ENCODE measurements at places on chromosomes 2 and 18.

DNA sequence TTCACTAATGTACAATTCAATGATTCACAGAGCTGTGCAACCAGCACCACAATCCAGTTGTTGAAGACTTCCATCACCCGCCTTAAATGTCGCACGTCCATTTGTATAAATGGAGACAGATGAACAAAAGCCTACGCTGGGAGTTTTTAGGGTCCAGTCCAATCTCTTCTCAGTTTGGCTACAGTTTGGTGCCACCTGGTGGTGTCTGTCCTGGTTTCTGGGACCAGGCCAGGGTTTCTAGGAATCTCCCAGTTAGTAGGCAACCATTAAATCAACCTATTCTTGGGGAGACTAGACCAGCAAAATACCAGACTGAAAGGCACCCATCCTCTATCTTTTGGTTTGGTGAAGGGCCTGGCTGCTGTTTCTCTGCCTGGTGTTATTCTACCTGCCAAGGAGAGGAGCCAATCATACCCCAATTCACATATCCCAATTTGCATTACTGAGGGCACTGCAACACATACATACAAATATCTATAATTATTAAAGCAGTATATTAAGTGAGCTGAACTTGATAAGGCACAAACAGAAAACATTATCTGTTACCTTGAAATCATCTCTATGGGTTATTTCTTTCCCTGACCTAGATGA lies 3.2 kb upstream of the DDX1 start:
- H3K27ac ChIP-seq: no peak overlapping the region
- H3K4me3 ChIP-seq: no peak overlapping the region
- DNase-seq: no peak
- peaks cover 12% of the 10 kb centered on the region for H3K4me1 ChIP-seq
- H3K27me3 ChIP-seq: no peaks in the 10 kb centered on the region

DNA sequence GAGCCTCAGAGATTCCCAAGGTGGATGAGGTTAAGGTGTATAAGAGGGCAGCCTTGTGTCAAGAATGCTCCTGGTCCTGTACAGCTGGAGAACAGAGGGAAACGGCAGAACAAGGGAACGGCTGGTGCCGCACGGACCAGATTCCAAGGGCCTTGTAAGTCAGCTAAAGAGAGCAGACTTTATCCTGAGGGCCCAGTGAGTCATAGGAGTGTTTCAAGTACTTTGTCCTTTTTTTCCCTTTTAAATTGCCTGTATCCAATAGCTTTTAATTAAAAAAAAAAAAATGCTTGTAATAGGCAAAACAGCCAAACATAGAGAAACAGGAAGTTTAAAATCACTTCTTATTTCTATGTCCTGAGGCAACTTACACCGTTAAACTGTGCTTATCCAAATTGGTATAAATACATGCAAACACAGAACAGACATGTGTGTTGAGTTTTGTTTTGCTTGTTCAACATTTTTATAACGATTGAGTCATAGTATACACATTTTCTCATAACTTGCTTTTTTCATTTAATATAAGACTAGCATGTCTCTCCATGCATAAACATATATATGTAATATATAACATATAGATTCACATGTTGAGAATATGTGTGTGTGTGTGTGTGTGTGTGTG lies 42.1 kb upstream of the EVA1A start:
- peaks cover 36% of the 10 kb centered on the region for H3K27me3 ChIP-seq
- no peaks in the 10 kb centered on the region for H3K4me1 ChIP-seq
- H3K36me3 ChIP-seq: no peaks in the 10 kb centered on the region
- H3K4me3 ChIP-seq: no peak overlapping the region
- no peak overlapping the region for H3K27ac ChIP-seq
- DNase-seq: no peak

DNA sequence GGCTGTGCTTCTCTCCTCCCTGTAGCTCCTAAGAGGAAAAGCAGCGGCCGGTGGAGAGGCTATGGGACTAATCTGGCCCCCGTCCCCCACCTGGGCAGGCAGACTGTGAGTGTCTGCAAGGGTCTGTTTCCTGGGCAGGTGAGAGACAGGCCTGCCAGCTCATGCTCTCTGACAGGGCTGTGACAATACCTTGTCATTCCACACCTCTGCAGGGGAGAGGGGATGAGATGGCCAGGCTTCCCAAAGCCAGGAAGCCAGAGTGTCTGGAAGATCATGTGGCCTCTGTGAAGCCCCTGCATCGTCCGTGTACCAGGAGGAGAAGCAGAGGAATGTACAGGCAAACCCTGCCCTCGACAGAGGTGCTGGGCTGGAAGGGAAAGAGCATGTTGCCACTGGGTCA lies 142.5 kb upstream of the GATA6 start:
- no peak overlapping the region for H3K27ac ChIP-seq
- no peak for DNase-seq
- no peak overlapping the region for H3K4me3 ChIP-seq

GRCh38 chr2:167140767-167141166 lies 252.5 kb downstream of the XIRP2 start:
- H3K4me1 ChIP-seq: no peaks in the 10 kb centered on the region
- no peaks in the 10 kb centered on the region for H3K36me3 ChIP-seq
- DNase-seq: no peak
- no peak overlapping the region for H3K4me3 ChIP-seq
- H3K27ac ChIP-seq: no peak overlapping the region

GRCh38 chr18:49090901-49091300 lies 140.1 kb upstream of the SMAD7 start:
- no peak overlapping the region for H3K27ac ChIP-seq
- no peak for DNase-seq
- H3K27me3 ChIP-seq: no peaks in the 10 kb centered on the region
- H3K36me3 ChIP-seq: peaks cover 14% of the 10 kb centered on the region
- no peak overlapping the region for H3K4me3 ChIP-seq

GRCh38 chr2:134148843-134149472 lies 104.9 kb upstream of the MGAT5 start:
- H3K27me3 ChIP-seq: peaks cover 3% of the 10 kb centered on the region
- H3K36me3 ChIP-seq: no peaks in the 10 kb centered on the region
- H3K4me1 ChIP-seq: no peaks in the 10 kb centered on the region
- no peak overlapping the region for H3K4me3 ChIP-seq

- no peaks in the 10 kb centered on the region for H3K27me3 ChIP-seq
- no peak for DNase-seq
- H3K36me3 ChIP-seq: peaks cover 8% of the 10 kb centered on the region
- peak overlapping the region; percentile 99 for H3K27ac ChIP-seq
- peak overlapping the region; percentile 83 for H3K4me3 ChIP-seq
These were observed 18.2 kb upstream of the DUSP2 start for GRCh38 chr2:96163415-96163767.

DNA sequence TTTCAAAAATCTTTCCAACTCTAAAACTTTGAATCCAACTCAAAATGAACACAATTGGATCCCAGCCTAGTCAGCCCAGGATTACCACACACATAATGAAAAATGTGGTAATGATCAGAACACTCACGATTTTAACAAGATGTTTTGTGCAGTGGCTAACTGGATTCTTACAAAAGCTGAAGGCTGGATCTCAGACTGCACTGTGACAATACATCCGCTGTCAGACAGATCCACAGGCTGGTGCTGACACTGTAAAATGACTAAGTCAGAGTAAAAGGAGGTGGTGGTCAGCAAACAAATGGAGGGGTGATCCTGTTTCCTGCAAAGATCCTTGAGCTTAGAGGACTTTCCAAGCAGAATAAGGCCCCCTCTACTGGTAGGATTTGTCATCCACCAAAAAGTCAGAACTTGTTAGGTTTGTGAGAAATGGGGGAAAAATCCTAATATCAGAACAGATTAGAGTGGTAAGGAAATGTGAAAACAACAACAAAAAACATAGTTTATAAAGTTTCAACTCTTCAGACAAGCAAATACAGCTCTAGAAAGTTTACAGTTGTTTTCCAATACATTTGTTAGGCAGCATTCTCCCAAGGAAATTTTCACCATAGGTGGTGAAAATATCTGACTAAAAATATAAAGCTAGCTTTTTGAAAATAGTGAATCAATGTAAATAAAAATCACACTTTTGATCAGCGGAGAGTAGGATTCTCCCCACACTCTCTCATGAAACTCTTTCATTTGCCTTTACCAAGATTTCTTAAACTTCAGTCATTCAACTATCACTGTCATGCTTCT lies 211.9 kb downstream of the AGPS start:
- DNase-seq: no peak
- H3K27ac ChIP-seq: no peak overlapping the region
